ENCODE measurements at places on chromosomes 2 and 18.

DNA sequence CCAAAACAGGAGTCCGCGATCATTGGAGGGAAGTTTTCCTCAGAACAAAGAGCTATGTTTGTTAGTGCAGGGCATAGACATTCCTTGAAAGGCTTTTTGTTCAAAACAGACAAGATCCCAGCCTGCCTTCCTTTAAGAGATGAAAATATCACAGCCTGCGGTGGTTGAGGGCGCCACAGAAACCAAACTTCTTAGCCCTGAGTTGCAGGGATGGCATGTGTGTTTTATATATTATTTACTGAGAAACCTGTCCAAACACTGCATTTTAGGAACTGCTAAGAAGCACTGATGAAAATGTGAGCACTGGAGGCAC is 57.5 kb upstream of the TMEM178A start:
- no peak for DNase-seq

- DNase-seq = peak; percentile 52
These were observed 172.9 kb downstream of the MAIP1 start for GRCh38 chr2:200128296-200128695.

DNA sequence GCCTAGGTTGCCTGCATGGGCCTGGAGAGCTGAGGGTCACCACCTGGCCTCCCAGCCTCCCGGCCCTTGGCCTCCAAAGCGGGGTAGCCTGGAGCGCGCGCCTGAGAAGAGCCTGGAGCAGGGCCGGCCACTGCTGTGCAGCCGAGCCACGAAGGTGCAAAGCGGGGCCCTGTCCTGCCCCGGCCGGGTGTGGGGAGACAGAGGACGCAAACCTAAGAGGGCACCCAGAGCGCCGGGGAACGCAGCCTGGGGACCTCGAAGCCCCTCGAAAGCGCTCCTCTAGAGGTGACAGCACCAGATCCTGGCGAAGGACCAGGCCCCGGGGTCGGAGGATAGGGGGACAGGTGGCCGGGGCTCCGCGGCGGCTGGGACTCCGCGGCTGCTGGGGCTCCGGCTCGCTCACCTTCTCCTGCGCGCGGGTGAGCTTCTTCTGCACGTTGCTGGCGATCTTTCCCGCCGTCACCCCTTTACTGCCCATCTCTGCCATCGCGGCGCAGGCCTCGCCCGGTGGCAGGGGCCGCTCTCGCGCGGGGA is 430 bp downstream of the BIN1 start:
- DNase-seq = no peak

DNA sequence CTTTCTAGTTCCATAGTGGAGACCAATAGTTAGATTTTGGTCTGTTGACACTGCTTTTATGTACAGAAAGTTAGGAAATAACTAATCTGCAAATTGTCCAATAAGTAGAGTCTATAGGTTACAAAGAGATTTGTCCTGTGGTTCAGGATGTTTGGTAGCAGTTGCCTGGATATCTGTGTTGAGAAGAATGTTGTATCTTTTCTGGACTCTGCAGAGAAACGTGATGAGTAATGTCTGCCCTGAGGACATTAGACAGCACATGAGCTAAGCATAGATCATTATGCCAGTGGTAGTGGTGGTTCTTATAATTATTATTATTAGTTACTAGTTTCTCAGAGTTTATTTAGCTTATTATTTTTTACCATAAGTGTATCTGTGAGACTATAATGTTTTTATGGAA is 65.8 kb downstream of the ANKRD62 start:
- no peak for DNase-seq

GRCh38 chr18:52459890-52460289 is 119.9 kb downstream of the DCC start:
- DNase-seq = no peak

DNA sequence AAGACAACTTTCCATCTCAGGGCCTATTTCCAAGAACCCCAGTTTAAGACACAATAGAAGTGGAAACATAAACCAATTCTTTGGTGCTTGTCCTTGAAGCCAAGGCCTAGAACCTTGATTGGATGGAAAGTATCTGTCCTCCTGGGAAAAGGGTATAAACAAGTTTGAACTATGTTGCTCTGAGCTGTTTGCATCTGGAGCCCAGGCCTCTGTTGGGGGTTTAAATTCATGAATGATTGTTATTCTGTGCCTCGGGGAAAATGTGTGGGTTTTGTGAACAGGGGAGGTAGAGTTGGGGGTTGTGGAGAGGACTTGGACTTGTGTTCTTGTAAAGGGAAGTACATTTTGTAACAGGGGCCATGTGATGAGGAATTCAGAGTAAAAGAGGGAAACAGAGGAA is 406.1 kb downstream of the SLC4A3 start:
- no peak for DNase-seq

GRCh38 chr2:47056374-47056773 is 98.7 kb downstream of the STPG4 start:
- DNase-seq = no peak

GRCh38 chr2:189631849-189632248 is 29.4 kb upstream of the ASNSD1 start:
- no peak for DNase-seq

GRCh38 chr2:230685178-230685577 is 27.5 kb upstream of the CAB39 start:
- no peak for DNase-seq

DNA sequence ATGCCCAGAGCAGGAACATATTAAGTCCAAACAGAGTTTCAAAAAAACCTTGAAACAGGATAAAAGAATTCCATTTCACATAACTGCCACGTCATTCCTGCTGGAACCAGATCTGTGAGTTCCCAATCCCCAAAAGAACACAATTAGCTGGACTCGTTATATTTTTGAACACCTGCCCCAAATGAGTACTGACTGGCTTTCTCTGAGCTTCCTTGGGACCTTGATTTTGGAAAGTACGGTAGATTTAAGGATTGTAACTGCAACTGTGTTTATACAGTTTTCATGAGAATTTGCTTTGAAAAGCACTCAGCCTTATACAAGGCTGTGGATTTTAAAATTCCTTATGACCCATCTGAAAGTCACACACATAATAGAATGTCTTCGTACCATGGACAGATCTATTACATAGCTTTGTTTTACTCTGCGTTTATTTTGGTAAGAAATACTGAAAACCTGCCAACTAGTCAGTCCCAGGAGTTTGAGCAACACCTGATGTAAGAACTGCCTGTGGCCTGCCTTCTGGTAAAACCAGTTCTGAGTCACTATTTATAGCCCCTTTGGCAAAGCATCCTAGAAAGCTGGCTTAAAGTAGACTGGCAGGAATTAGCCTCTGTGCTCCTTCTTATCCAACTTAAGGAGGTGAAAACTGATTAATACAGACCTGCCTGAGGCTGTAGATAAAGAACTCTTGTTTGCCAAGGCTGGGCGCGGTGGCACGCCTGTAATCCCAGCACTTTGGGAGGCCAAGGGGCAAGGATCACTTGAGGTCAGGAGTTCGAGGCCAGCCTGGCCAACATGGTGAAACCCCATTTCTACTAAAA is 48.1 kb downstream of the MERTK start:
- peak; percentile 67 for DNase-seq

GRCh38 chr18:28904789-28905364 is 727.9 kb upstream of the CDH2 start:
- DNase-seq = no peak

DNA sequence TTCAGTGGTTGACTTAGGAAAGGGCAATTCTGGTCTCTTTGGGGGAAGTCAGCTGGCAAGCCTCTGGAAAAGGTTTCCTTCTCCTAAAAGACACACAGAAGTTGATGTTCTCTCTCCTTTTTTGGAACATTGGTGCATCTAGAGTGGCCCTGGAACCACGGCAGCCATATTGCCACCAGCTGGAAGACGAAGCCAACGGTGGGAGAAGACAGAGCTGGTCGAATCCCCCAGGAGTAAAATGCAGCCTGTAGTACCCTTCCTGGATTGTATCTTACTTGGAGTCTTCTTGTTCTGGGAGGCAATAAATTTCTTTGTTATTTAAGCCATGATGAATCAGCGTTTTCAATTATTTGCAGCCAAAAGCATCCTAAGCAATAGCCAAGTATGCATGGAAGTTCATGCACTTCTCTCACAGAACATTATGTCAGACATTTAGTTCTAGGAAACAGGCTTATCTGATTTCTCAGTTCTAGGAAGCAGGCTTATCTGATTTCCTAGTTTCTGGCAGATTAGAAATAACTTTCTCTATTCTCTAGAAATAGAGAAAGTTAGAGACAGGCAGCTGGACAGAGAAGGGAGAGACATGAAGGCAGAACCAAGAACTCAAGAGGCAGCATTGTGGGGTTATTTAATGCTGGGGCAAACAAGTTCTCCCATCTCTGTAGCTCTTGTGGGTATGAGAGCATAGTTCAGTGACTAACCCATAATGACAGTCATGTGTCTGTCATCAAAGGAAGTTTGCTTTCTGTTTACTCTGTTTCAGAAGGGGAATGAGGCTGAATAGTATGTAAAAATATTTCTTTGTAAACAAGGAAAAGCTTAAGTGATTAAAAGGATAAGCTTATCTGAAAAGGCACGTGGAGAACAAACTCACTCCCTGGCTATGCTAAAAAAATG is 40.5 kb upstream of the NABP1 start:
- no peak for DNase-seq

DNA sequence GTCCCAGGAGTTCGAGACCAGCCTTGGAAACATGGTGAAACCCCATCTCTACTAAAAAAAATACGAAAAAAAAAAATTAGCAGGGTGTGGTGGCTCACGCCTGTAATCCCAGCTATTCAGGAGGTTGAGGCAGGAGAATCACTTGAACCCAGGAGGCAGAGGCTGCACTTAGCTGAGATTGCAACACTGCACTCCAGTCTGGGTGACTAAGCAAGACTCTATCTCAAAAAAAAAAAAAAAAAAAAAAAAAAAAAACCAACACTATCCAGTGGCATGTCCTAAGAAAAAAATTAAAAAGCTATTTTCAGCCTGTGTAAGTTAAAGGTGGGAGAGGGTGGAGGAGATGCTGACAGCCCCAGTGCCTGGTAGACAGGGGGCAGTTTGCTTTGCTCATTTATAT is 32.2 kb upstream of the REL start:
- DNase-seq = no peak

DNA sequence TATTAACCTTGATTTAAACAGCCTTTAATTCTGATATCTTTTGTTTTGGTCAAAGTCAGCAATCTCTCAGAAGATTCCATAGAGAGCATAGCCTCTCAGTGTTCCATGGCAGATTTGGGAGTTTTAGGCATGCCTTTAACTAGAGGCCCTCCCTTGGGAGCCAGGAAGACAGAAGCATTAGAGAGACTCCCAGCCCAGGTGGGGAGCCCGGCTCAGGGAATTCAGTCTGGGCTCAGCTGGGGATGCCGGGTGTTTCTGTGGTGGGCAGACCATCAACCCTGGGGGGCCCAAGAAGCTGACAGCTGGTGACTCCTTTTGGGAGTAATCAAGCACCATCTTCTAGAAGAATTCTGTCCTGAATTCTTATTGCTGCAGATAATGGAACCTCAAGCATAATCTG is 99.7 kb upstream of the CELF4 start:
- no peak for DNase-seq

- DNase-seq = peak; percentile 40
These were observed 1.0 kb downstream of the CHST10 start for GRCh38 chr2:100416397-100416934.

DNA sequence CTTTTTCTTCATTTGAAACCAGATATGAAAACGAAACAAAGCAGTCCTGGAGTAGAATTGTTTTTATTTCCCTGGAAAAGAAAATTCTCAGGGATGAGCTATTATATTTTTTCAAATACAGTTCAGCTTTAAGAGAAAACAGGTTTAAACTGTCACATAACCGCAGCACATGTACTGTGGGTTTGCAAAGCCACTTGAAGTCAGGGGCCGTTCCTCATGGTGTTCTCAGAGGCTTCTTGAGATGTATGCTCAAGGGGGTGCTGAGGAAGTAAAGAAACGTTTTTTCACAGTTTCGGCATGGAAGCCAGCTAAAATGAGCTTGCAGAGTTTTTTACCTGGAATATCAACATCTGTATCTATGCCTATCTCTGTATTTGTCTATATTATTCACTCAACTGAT is 225.3 kb downstream of the MC4R start:
- DNase-seq = no peak

DNA sequence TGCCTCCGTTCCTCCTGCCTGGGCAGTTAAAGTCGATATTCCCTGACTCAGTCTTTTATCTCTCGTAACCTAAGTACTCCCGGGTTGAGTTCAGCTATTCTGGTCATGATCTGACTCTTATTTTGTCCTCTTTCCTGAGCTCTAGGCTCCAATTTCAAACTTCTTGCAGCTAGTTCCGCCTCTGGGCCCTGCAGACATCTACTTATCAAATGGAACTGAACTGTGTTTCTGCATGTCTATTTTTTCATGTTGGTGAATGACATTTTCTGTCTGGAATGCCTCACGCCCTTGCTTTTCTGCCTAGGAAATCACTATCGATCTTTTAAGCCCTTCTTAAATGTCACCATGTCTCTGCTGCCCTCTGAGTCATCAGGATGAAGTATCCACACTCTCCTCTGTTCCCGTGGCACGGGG is 101.5 kb downstream of the VAPA start:
- DNase-seq = no peak

GRCh38 chr18:77046409-77046808 is 86.2 kb downstream of the MBP start:
- no peak for DNase-seq

DNA sequence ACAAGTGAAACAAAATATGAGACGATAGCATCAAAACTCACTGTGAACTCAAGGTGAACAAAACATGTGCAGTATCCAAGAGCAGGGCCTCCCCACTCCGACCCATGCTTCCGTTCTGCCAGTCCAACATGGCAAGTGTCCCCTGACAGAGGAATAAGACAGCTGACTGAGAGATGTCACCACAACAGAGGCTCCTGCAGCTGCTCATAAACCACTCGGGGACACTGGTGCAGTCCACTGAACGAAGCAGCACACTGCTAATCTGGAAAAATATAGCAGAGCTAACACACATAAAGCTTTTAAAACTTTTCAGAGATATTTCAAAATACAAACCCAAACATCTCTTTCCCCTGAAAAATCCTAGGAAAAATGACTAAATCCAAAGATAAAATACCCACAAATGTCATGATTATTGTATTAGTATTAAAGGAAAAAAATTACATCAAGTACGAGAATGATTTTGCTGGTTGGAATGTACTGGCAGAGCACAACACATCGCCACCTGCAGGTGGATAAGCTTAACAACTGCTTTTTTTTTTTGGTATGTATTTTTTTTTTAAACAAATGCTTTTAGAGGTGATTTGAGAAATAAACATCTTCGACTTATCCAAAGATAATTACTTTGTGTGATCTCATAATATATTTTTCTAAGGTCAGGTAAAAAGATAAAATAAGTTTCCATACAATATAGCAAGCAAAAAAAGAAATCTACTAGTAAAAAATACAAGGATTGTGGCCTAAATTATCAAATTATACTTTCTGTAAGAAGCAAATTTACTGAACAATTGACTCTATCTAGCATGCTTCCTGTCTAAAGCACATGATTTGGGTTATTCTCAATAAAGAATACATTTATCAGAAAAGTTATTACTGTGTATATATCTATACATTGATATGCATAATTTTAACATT is 18.6 kb downstream of the THADA start:
- DNase-seq = peak; percentile 67

- DNase-seq = no peak
These were observed 83.7 kb upstream of the FSHR start for GRCh38 chr2:49237867-49238603.
